CD4-positive, alpha-beta T cell treated with Interleukin-1 beta for 1 hour (primary cell): ENCODE measurements at places on chromosomes 5 and 9.

DNA sequence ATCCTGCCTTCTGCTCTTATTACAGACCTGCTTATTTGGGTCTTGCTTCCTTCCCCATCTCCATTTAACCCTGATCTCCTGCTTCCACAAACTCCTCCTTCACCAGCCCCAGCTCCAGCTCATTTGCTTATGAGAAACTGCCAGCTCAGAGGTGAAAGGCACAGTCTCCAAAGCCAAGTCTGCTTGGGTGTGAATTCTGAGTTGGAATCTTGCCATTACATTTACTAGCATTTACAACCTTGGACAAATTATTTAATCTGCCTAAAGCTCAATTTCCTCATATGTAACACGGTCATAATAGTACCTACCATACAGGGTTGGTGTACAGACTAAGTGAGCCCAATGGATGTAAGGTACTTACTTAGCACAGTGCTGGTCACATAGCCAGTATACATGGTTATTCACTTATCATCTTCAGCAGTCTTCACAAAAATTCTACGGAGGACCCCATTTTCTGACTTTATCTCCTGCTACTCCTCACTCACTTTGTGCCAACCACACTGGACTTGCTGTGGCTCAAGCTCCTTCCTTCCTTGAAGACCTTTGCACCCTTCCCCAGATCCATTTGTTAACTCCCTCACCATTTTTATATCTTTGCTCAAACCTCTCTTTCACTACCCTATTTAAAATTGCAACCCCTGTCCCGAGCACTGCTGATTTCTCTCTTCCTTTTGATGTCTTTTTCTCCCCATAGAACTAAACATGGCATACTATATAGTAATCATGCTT is 86.2 kb downstream of the DOCK2 start:
- no peak for DNase-seq

DNA sequence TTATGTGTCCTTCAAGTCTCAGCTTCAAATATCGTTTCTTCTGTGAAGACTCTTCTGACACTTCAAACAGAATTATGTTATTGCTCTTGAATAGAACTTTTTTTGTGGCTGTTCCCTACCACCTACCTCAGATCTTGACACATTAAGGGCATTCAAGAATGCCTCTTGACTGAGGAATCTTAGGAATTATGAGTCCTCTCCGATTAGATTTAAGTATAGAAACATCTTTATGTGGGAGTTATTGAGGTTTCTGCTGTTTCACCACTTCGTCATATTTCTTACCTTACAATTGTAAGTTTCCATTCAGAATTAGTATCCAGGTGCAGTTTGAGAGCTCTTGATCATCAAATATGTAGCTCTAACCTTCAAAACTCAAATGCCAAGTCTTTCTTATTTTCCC is 324.2 kb upstream of the NUDT12 start:
- DNase-seq = no peak

DNA sequence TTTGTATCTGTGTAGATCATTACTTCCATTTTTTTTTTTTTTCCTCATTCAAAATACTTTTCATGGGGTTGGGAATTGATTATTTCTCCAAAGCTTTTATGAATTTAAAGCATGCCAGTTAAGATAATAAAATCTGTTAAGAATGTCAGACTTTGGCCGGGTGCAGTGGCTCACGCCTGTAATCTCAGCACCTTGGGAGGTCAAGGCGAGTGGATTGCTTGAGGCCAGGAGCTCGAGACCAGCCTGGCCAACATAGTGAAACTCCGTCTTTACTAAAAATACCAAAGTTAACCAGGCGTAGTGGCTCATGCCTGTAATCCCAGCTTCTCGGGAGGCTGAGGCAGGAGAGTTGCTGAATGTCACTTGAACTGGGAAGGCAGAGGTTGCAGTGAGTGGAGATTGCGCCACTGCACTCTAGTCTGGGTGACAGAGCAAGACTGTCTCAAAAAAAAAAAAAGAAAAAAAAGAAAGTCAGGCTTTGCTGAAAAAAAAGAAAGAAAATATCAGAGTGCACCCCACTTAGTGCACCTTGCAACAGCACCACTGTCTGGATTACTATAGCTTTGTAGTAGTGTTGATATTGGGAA is 18.5 kb downstream of the TBC1D2 start:
- DNase-seq = no peak

DNA sequence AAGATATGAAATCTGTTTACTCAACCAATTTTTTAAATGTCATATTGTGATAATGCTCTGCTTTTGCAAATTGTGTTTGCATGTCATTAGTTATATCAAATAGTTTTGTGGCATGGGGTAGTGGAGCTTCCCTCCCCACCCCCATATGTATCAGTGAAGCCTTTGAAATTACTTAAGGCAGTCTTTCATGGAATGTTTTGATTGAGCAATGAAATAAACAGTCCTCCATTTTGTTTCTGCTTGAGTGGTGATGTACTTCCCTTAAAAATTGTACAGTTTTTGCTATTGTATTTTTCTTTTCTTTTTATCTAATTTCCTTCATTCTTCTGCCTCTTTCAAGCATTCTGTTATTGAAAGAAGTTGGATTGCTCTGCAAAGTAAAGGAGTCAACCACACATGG is 3.5 kb downstream of the SOWAHA start:
- no peak for DNase-seq

- no peak for DNase-seq
Observed at GRCh38 chr9:84136119-84136868, 155.7 kb downstream of the RMI1 start.

DNA sequence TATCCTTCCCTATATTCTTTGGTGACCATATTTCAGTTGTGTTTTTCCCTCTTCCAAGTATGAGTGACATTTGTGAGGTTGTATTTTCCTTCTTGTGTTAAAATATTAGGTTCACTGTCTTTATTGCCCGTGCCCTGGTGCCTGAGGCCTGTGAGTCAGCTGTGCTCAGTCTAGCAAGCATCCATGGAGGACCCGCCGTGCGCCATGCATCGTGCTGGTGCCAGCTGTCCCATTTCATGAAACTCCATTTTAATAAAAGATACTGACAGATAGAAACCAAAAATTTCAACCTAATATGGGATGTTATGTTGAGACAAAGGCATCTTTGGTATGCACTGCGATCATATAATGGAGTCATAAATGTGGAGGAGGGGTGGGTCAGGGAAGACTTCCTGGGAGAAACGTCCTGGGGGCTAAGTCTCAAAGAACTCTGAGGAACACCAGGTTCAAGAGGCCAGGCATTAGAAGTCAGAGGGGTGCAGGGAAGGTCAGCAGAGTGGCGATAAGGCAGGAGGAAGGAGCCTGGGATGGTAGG is 34.0 kb upstream of the FGF1 start:
- DNase-seq = no peak

DNA sequence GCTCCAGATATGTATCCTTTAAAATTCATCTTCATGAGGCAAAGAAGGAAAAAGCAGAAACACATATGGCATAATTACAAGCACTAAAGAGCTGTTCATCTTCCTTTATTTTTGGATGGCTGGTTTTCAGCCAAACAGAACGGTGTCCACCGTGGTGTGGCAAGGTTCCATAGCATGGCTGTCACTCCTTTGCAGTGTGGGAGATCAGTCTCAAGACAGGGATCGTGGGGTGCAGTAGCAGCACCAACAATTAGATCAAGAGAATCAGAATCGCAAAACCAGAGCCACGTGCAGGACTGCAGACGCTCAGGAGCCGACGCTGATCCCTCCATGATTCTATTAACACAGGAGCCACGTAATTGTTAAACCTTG is 79.5 kb downstream of the SEMA4D start:
- no peak for DNase-seq

GRCh38 chr5:145554399-145554798 is 280.7 kb downstream of the PRELID2 start:
- no peak for DNase-seq

- DNase-seq = no peak
Observed at GRCh38 chr9:13651526-13651925, 372.0 kb upstream of the MPDZ start.

DNA sequence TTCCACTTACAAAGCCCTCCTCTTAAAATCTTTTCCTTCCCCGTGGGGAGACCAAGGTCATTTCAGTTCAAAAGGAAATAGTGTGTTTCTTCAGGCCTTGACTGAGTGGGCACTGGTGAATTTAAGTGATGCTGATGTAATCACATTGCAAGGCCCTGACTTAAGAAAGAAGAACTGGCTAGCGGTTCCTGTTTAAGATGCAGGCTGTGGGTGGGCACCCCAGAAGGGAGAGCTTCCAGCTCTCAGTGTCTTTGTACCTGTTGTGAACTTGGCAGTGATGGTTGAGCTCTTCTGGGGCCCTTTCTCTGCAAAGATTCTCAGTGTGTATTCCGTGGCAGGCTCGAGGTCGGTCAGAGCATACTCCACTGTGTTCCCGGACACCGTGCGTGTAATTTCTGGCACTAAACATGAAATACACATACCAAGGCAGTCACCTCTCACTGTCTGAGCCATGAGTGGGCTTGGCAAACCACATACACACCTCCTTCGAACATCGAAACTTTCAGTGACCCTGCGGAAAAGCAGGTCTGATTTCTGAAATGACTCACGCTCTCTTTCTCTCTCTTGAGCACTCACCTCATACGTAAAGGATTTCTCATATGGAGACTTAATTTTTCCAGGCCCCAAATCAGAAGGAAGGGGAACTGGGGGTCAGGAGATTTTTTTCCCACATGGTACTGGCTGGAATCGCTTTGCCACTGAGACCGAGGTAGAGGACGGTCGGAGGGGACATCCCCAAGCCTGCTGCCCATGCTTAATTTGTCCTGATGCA is 81.9 kb downstream of the TNC start:
- DNase-seq = no peak

DNA sequence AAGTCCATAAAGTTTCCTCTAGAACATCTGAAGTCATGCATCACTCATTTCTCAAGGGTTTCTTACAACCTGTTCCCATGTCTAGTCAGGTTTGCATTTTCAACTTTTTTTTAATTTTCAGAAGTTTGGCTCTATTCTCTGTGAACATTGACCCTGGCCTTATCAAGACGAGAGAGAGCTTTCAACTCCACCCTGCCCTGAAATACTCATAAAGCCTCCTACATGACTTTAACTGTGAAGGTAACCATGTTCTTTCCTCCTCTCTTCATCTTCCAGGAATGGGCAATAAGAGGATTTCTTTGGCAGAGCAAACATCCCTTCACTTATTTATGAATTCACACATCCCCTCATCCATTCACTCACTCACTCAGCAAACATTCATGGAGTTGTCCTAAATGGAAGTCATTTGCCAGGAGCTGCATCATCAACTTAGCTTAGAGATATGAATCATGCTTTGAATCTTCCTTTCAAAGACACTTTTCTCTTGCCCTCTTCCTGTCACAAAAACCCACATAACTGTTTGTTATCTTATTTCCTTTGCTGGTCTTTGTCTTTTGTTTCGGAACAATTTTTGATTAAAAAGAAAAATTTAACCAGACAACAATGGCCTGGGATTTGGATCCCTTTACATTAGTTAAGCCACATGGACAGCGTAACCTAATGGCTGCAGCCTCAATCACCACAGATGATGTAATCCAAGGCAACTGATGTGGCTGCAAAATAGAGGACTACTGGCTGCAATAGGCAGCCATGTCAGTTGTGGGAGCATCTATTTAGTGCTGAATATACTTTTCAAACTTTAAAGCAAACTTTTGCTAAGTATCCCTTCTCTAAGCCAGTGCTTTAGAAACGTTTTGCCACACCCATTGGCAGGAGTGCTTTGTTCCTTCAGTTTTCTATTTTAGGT is 43.0 kb upstream of the GNAQ start:
- DNase-seq = no peak

DNA sequence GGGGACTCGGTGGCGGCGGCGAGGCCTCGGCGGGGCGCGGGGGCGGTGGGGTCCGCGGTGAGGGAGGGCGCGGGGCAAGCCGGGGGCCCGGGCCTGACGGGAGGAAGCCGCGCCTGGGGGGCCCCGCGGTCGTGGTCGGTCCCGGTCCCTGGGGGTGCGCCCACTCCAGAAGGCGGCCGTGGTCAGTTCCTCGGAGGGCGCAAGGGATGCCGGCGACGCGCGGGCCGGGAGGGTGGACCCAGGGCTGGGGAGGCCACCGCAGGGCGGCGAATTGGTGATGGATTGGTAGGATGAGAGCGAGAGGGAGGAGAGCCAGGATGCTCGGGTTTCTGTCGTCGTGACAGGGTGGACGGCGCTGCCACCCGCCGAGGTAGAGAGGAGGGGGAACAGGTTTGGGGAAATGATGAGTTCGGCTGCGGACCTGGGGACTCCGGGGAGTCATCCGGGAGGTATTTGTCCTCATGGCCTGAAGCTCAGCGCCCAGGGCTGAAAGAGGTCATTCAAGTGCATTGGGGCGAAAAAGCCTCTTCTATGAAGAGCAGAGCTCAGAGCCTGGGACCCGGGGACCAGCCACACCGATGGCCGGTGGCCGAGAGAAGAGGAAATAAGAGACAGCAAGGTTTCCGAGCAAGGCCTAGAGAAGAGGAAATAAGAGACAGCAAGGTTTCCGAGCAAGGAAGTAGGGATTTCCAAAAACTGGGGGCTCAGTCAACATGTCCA is 557 bp downstream of the GNG10 start:
- DNase-seq = peak; percentile 11

GRCh38 chr9:92952906-92953610 is 5.7 kb downstream of the FGD3 start:
- no peak for DNase-seq

DNA sequence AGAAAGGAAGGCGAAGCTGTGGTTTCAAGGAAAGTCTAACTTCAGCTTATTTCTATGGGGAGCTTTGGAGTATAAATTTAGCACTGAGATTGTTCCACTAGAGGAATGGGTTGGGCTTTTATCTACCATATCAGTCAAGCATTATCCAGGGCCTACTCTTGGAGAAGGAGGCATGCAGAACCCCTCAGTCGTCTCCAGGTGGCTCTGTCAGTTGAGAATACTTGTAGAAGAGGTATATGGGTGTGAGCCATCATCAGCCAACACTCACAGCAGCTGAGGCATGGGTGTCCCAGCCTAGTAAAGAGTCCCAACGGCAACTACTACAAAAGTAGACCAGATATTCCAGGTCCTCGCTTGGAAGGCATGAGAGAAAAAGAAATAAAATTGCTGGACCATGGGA is 548.5 kb upstream of the GRAMD2B start:
- no peak for DNase-seq

- DNase-seq = no peak
Observed at GRCh38 chr5:66139318-66139712, 4.8 kb upstream of the SREK1 start.

DNA sequence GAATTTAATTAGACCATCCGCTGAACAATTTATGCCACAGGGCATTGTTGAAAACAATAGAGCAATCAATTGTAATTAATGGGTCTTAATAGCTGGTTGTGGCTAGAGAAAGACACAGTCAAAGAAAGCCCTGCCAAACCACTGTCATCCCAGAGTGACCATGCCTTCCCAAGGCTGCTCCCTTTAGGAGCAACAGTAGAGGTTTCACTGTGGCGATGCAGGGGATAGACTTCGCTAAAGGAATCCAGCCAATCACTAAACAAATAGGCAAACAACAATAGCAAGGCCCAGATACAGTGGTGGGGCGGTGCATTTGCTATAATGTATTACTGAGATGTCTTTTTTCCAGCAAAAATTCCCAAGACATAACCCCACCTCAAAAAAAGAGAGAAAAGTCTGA is 87.8 kb upstream of the SLC27A6 start:
- DNase-seq = no peak

- DNase-seq = no peak
Observed at GRCh38 chr5:4636378-4636777, 503.8 kb upstream of the ADAMTS16 start.
